Pancreas (tissue), 10 donors: ENCODE measurements at places on chromosomes 4 and X. TPM values are rescaled to one million over a fixed set of nuclear protein-coding genes. Genes with fewer than 3 reads are reported as not detected.

FAAH2 gene
- 17.7 TPM for total RNA-seq

DNA sequence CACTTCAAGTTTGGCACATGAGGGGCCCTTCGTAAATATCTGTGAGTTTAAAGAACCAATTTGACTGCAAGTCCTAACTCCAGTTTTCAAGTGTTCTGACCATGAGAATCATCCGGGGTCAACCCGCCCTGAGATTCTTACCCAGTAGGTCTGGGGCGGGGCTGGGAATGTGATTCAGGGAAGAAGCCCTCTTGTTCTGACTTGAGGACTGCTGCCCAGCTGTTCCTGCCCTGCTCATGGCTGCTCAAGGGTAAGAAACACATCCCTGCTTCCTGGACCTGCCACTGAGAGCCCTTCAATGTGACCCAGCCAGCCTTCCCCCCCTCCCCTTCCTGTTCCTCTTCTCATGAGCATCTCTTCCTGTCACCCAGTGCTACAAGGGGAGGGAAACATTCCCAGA is 92.7 kb upstream of the PGRMC2 start:
- no peaks in the 10 kb centered on the region for H3K27me3 ChIP-seq
- H3K36me3 ChIP-seq: no peaks in the 10 kb centered on the region
- DNase-seq: no peak
- no peak overlapping the region for H3K27ac ChIP-seq
- H3K4me3 ChIP-seq: no peak overlapping the region

CXCL11 gene
- total RNA-seq: 2.2 TPM

DNA sequence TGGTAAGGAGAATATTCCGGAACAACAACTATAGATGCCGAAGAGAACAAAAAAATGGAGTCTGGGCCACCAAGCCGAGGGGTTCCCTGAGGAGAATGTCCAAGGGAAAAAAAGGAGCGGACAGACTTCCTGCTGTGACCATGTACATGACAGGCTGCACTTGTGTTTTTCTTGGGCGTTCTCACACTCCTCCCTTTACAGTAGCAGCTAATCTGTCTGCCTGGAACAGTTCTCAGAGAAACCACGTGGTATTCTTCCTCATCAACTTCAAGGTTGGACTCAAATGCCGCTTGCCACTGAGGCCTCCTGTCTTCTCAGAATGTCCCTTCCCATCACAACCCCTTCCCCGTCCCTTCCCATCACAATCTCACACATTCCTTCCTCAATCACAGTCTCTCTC is 30.8 kb upstream of the MTNR1A start:
- no peaks in the 10 kb centered on the region for H3K36me3 ChIP-seq
- H3K4me1 ChIP-seq: peaks cover 5% of the 10 kb centered on the region
- H3K27ac ChIP-seq: no peak overlapping the region

DNA sequence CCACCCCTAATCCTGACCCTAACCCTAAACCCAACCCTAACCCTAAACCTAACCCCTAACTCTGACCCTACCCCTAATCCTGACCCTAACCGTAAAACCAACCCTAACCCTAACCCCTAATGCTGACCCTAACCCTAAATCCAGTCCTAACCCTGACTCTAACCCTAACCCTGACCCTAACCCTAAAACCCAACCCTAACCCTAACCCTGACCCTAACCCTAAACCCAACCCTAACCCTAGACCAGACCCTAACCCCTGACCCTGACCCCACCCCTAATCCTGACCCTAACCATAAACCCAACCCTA is 708 bp upstream of the PCGF3 start:
- H3K27me3 ChIP-seq: no peaks in the 10 kb centered on the region
- H3K4me3 ChIP-seq: peak overlapping the region; percentile 92
- H3K36me3 ChIP-seq: no peaks in the 10 kb centered on the region
- H3K4me1 ChIP-seq: no peaks in the 10 kb centered on the region

CTAG1B gene
- total RNA-seq: not detected

PNMA6A gene
- total RNA-seq: 0.37 TPM

DNA sequence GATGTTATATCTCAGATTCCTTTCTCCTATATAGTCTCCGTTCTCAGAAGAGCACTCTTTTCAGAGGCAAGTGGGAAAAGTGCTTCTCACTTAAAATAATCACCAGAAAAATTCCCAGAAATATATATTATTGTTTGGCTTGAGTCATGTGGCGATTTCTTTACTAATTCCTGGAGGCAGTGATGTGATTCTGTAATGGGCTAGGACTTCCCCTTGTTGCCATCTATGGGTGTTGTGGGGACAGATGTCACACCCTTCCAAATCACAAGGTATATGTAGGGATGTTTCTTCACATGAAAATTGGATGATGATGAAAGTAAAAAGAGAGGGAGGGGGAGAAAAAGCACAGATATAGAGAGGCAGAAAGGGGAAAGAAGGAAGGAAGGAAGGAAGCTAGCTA is 553.4 kb downstream of the PPP4R3C start:
- H3K4me1 ChIP-seq: no peaks in the 10 kb centered on the region
- H3K27ac ChIP-seq: no peak overlapping the region
- no peak overlapping the region for H3K4me3 ChIP-seq
- H3K27me3 ChIP-seq: no peaks in the 10 kb centered on the region
- no peaks in the 10 kb centered on the region for H3K36me3 ChIP-seq

- H3K27ac ChIP-seq: no peak overlapping the region
- H3K36me3 ChIP-seq: no peaks in the 10 kb centered on the region
- H3K4me1 ChIP-seq: no peaks in the 10 kb centered on the region
These were observed 417.7 kb upstream of the GALNT7 start for GRCh38 chr4:172750910-172751309.

GRCh38 chr4:7083597-7084563 is 16.0 kb upstream of the GRPEL1 start:
- no peak overlapping the region for H3K27ac ChIP-seq
- DNase-seq: no peak
- no peaks in the 10 kb centered on the region for H3K36me3 ChIP-seq
- no peaks in the 10 kb centered on the region for H3K27me3 ChIP-seq

DNA sequence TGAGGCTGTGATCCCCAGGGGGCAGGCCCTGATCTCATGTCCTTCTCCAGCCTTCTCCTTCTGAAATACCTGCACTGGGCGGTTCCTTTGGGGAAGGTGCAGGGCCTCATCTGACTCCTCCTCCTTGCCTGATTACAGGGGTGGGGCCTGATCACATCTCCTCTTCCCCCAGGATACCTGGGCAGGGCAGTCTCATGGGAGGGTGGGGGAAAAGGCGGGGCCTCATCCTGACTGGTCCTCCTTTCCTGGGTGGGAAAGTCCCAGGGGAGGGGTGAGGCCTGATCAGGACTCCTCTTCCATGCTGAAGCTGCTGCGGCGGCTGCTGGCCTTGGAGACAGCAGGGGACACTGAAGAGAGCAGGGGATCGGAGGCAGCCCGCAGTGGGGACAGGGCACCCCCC is 13.3 kb downstream of the TFE3 start:
- H3K4me1 ChIP-seq: no peaks in the 10 kb centered on the region
- H3K36me3 ChIP-seq: no peaks in the 10 kb centered on the region
- no peak overlapping the region for H3K27ac ChIP-seq
- no peaks in the 10 kb centered on the region for H3K27me3 ChIP-seq
- H3K4me3 ChIP-seq: no peak overlapping the region
- DNase-seq: no peak

GRCh38 chr4:18390655-18391353 is 369.2 kb upstream of the LCORL start:
- no peaks in the 10 kb centered on the region for H3K27me3 ChIP-seq
- no peak overlapping the region for H3K4me3 ChIP-seq
- no peak overlapping the region for H3K27ac ChIP-seq
- no peaks in the 10 kb centered on the region for H3K36me3 ChIP-seq

REELD1 gene
- total RNA-seq: 0.09 TPM

- DNase-seq: no peak
- H3K4me3 ChIP-seq: no peak overlapping the region
- no peak overlapping the region for H3K27ac ChIP-seq
- no peaks in the 10 kb centered on the region for H3K36me3 ChIP-seq
These were observed 128.7 kb downstream of the FHIP1A start for GRCh38 chr4:151537687-151538086.

DNA sequence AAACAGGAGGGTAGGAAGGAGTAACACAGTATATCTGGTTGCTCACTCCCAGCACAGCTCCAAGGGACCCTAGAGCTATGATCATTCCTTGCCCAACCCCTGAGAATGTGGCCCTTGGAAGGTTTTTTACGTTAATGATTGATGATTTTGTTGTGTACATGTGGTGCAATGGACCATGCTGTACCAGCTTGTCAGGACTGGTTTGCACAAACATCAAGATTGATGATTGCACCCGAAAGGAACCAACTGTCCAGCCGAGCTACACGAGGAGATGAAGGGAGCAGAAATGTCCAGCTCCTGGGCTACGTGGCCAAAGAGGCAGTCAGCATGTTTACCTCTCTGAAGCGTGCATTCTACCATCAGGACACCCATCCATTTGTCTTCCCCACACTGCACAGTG is 83.2 kb upstream of the USP9X start:
- no peaks in the 10 kb centered on the region for H3K4me1 ChIP-seq
- H3K4me3 ChIP-seq: no peak overlapping the region
- H3K36me3 ChIP-seq: no peaks in the 10 kb centered on the region
- H3K27me3 ChIP-seq: no peaks in the 10 kb centered on the region
- no peak for DNase-seq
- H3K27ac ChIP-seq: no peak overlapping the region

DNA sequence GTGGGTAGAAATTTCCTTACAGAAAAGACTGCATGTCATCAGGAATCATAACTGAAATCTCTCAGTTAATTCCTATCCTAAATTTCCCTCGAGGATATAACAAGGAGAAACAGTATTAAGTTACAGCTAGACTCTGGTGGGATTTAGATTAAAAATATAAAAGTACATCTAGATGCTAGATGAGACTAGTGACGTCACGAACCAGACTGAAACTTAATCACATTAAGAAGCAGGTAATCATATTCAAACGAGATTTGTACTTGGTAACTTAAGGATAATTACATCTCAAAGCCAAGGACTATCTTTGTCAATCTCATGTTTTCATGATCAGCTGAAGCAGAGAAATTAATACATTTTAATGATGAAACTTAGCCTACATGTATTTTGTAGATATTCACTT is 130.6 kb downstream of the MTNR1A start:
- no peaks in the 10 kb centered on the region for H3K36me3 ChIP-seq
- H3K27ac ChIP-seq: no peak overlapping the region
- H3K27me3 ChIP-seq: no peaks in the 10 kb centered on the region
- no peak overlapping the region for H3K4me3 ChIP-seq
- H3K4me1 ChIP-seq: no peaks in the 10 kb centered on the region

DNA sequence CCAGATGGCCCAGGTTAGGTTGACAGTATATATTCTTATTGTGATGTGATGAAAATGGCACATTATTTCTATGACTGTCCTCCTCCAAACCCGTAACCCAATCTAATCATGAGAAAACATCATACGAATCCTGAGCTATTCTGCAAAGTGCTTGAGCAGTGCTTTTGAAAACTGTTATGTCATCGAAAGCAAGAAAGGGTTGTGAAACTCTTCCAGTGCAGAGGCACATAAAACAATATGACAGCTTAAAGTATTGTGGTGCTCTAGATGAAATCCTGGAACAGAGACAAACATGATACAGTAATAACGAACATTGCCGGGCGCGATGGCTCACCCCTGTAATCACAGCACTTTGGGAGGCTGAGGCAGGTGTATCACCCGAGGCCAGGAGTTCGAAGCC is 1648.0 kb downstream of the STIM2 start:
- H3K36me3 ChIP-seq: no peaks in the 10 kb centered on the region
- no peak for DNase-seq
- H3K4me3 ChIP-seq: no peak overlapping the region
- H3K4me1 ChIP-seq: no peaks in the 10 kb centered on the region

- H3K27ac ChIP-seq: no peak overlapping the region
- no peak overlapping the region for H3K4me3 ChIP-seq
- no peak for DNase-seq
These were observed 55.9 kb downstream of the STARD8 start for GRCh38 chrX:68703369-68703768.

GRCh38 chr4:52045028-52045427 is 6.1 kb upstream of the SPATA18 start:
- no peak overlapping the region for H3K27ac ChIP-seq
- no peaks in the 10 kb centered on the region for H3K36me3 ChIP-seq
- no peaks in the 10 kb centered on the region for H3K27me3 ChIP-seq
- DNase-seq: no peak

DNA sequence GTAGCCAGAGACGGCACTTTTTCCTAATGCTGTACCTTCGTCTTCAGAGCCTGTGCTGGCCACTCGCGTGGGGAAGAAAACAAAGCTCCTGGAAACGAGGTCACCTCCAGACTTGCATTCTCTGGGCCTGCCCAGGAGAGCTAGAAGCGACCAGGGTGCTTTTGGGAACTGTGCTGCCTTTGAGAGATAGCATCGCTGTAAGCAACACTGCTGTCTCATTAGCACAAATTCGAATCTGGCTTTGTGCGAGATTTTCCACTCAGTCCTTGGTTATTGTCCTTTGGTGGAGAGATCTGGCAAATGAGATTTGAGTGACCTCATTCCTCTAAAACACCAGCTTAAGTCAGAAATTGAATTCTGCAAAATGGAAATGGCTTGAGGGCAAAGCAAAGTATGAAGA is 66.1 kb upstream of the TLR3 start:
- no peaks in the 10 kb centered on the region for H3K27me3 ChIP-seq
- H3K4me3 ChIP-seq: no peak overlapping the region
- H3K4me1 ChIP-seq: no peaks in the 10 kb centered on the region
- H3K36me3 ChIP-seq: no peaks in the 10 kb centered on the region

- no peaks in the 10 kb centered on the region for H3K36me3 ChIP-seq
- H3K27me3 ChIP-seq: no peaks in the 10 kb centered on the region
- no peak for DNase-seq
These were observed 94.6 kb downstream of the COX18 start for GRCh38 chr4:72974694-72975487.

VSIG4 gene
- total RNA-seq: 28.0 TPM

DNA sequence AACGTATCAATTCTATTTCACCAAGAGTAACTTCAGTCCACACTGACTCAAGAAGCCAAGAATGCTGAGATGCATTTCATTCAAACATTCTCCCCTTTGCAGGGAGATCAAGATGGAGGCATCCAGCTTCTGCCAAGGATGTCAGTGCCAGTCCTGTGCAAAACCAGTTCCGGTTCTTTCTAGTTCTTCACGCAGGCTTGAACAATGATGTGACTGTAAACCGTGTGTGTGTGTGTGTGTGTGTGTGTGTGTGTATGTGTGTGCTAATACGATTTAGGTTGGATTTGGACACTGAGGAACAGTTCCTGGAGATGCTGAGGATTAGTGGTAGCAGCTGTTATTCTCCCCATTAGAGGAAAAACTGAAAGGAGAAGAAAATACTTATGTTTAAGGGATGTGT is at the start of gene REELD1:
REELD1 (plus strand) TSS at position 301 of the 400 bp plus-strand sequence. CDS start 2,415 bp downstream, outside the sequence.
- no peaks in the 10 kb centered on the region for H3K4me1 ChIP-seq
- no peaks in the 10 kb centered on the region for H3K36me3 ChIP-seq
- no peak for DNase-seq
- H3K27me3 ChIP-seq: no peaks in the 10 kb centered on the region
- H3K4me3 ChIP-seq: no peak within 1 kb of the TSS

CENPVL2 gene
- total RNA-seq: not detected

DNA sequence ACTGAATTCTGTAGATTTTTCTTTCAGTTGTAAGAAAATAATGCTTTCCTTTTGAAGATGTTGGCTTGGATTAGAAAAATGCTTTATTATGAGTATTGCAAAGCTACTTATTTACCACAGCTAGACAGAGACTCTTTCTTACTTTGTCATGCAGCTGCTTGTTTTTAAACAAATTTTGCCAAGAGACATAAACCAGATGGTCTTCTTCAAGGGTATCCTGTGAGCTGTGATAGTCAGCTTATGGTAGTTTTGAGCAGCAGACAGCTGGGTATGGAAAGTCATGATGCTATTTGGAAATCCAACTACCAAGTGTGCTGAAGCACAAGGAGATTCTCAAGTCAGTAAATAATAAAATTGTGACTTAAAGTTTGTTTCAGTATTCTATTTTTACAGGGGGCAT is 941.5 kb downstream of the DMD start:
- H3K4me3 ChIP-seq: no peak overlapping the region
- no peaks in the 10 kb centered on the region for H3K4me1 ChIP-seq
- no peaks in the 10 kb centered on the region for H3K27me3 ChIP-seq
